ENCODE measurements at places on chromosomes 3 and 15. TPM values are rescaled to one million over a fixed set of nuclear protein-coding genes. Genes with fewer than 3 reads are reported as not detected.

- H3K27me3 ChIP-seq = no peaks in the 10 kb centered on the region
- peaks cover 3% of the 10 kb centered on the region for H3K4me1 ChIP-seq
- H3K36me3 ChIP-seq = no peaks in the 10 kb centered on the region
- H3K4me3 ChIP-seq = no peak overlapping the region
Observed at GRCh38 chr3:169308654-169309250, 354.8 kb downstream of the MECOM start.

Gene TUSC2
- 34.9 TPM for total RNA-seq

DNA sequence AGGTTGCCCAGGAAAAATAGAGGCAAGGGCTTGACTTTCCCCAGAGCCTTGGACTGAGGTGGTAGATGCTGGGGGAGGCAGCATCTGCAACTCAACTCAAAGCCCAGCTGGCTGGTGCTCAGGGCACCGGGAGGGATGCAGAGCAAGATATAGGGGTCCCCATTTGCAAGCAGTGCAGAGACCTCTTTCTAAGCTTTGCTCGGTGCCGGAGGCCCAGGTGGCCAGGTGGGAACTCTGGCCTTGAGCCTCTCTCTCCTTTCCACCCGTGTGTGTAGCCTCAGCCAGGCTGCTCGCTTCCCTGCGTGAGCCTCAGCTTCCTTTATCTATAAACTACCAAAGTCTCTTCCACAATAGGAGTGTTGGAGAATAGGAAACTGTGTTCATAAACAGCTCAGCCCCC is 36.5 kb downstream of the SLC6A6 start:
- H3K27me3 ChIP-seq = no peaks in the 10 kb centered on the region
- no peaks in the 10 kb centered on the region for H3K36me3 ChIP-seq
- no peak for DNase-seq
- peaks cover 75% of the 10 kb centered on the region for H3K4me1 ChIP-seq

DNA sequence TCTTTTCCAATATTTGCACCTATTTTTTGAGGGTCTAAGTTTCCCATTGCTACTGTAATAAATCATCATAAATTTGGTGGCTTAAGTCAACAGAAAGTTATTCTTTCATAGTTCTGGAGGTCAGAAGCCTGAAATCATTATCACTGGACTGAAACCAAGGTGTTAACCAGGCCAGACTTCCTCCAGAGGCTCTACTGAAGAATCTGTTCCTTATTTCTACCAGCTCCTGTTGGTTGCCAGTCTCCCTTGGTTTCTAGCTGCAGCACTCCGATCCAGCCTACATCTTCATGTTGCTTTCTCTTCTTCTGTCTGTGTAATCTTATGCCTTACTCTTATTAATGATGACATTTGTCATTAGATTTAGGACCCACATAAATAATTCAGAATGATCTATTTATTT is 22.0 kb upstream of the ARPP21 start:
- DNase-seq = no peak
- no peaks in the 10 kb centered on the region for H3K27me3 ChIP-seq
- no peaks in the 10 kb centered on the region for H3K36me3 ChIP-seq
- no peaks in the 10 kb centered on the region for H3K4me1 ChIP-seq

Gene CHRM5
- total RNA-seq = not detected

DNA sequence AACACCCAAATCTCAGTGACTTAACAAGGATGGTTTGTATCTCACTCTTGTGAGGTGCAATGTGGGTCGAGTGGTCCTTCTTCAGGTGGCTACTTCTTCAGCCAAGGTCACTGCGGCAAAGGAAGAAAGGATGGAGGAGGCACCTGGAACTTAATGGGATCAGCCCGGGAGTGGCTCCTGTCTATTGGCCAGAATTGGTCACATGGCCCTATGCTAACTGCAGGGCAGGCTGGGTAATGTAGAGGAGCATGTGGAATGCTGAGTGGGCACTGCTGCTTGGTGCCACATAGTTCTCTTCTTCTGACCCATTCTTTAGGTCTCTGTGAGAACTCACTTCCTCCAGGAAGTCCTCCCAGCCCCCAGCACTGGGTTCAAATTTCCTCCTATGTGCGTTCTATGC is 20.3 kb upstream of the FAM3D start:
- no peaks in the 10 kb centered on the region for H3K36me3 ChIP-seq
- no peak overlapping the region for H3K4me3 ChIP-seq
- DNase-seq = no peak
- H3K27ac ChIP-seq = no peak overlapping the region
- no peaks in the 10 kb centered on the region for H3K27me3 ChIP-seq

GRCh38 chr3:14156201-14156600 is 22.2 kb downstream of the XPC start:
- peaks cover 96% of the 10 kb centered on the region for H3K36me3 ChIP-seq
- no peaks in the 10 kb centered on the region for H3K27me3 ChIP-seq
- no peak overlapping the region for H3K27ac ChIP-seq
- H3K4me1 ChIP-seq = no peaks in the 10 kb centered on the region
- H3K4me3 ChIP-seq = no peak overlapping the region

DNA sequence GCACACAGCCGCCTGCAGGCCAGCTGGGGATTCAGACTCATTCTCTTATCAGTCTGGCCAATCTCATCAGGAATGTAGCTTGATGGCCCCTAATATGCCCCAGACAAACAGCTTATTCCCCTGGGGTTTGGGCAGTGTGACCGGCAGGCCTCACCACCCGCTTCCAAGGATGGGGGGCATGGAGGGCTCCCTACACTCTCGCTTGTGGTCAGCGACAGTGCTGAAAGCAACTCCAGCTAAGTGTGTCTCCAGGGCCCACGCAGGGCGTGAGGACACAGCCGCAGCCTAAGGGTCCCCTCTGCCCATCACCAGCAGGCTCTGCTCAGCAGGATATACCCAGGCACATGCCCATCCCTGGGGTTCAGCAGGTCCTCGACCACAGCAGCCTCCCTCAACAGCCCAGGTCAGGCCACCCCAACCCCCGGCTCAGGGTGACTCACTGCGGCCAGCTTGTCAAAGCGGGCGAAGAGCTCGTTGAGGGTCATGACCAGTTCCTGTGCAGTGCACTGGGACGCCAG is 116.7 kb downstream of the ADCY5 start:
- H3K27ac ChIP-seq = peak overlapping the region; percentile 87
- no peak for DNase-seq
- no peaks in the 10 kb centered on the region for H3K27me3 ChIP-seq
- H3K4me3 ChIP-seq = no peak overlapping the region

GRCh38 chr3:174986685-174987084 is 127.6 kb downstream of the NAALADL2 start:
- H3K27ac ChIP-seq = no peak overlapping the region
- H3K4me3 ChIP-seq = no peak overlapping the region
- no peaks in the 10 kb centered on the region for H3K27me3 ChIP-seq
- no peak for DNase-seq
- no peaks in the 10 kb centered on the region for H3K4me1 ChIP-seq

Gene CLSTN2
- total RNA-seq = 2.9 TPM

DNA sequence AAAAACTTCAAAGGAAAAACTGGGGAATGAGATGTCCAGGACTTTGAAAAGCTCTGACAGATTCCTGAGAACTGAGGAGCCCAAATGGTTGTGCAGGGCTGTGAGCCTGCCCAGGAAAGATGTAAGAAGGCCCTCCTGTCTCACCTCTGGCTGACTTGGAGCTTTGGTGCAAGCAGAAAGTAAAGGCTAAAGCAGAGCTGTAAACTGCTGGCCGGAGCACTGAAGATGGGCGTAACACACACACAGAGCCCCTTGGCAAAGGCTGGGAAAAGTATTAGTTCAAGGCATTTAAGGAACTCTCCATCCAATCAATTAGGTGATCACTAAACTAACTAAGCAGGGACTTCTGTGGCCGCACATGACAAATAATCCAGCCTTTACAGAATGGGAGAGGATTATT is 144.1 kb upstream of the HACD2 start:
- no peaks in the 10 kb centered on the region for H3K4me1 ChIP-seq
- H3K27me3 ChIP-seq = no peaks in the 10 kb centered on the region
- H3K36me3 ChIP-seq = no peaks in the 10 kb centered on the region
- no peak overlapping the region for H3K4me3 ChIP-seq
- DNase-seq = no peak

Gene MRPS22
- 71.8 TPM for total RNA-seq

DNA sequence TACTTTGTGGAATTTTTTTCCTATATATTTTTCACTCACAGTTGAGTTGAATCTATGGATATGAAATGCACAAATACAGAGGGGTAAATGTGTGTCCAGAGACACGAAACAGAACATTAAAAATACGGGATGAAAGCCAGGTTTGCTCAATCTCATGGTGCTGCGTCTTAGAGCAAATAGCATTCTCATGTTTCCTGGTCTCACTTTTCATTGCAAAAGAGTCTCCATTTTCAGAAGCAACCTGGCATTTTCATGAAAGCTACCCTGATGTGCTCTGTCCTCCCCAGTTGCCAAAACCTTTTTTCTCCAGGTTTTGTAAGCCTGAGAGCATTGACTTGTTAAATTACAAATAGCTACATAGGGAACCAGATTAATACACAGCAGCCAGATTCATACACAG is 49.5 kb upstream of the MBNL1 start:
- H3K4me3 ChIP-seq = no peak overlapping the region
- H3K4me1 ChIP-seq = peaks cover 13% of the 10 kb centered on the region
- no peak overlapping the region for H3K27ac ChIP-seq
- H3K27me3 ChIP-seq = no peaks in the 10 kb centered on the region
- no peaks in the 10 kb centered on the region for H3K36me3 ChIP-seq

Gene COL6A6
- 0.26 TPM for total RNA-seq

DNA sequence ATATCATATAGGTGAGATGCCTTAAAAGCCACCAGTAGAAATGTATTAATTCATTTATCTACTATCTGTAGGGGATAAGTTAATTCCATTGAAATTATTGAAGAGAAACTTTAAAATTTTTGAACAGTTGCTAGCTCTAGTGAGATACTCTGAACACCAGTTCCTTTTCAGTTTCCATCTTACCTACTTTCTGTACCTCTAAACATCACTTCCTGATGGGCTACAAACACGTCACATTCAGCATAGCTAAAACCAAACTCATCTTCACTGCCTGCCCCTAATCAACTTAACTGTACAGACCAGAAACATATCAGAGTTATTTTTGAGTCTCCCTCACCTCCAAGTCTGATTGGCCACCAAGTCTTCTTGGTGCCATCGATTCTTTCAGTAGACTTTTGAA is 88.9 kb downstream of the FEZF2 start:
- no peak overlapping the region for H3K27ac ChIP-seq

GRCh38 chr3:12944849-12945248 is 103.5 kb upstream of the RPL32 start:
- peak overlapping the region; percentile 77 for H3K27ac ChIP-seq
- peaks cover 100% of the 10 kb centered on the region for H3K4me1 ChIP-seq
- DNase-seq = no peak
- no peaks in the 10 kb centered on the region for H3K27me3 ChIP-seq

Gene PRSS50
- total RNA-seq = 0.32 TPM

GRCh38 chr3:145798007-145798406 is 363.0 kb downstream of the PLOD2 start:
- no peak overlapping the region for H3K27ac ChIP-seq
- no peaks in the 10 kb centered on the region for H3K36me3 ChIP-seq
- no peak for DNase-seq
- no peaks in the 10 kb centered on the region for H3K4me1 ChIP-seq

GRCh38 chr15:48928877-48929538 is 34.7 kb downstream of the SHC4 start:
- no peaks in the 10 kb centered on the region for H3K27me3 ChIP-seq
- H3K4me1 ChIP-seq = no peaks in the 10 kb centered on the region
- H3K4me3 ChIP-seq = no peak overlapping the region
- no peak overlapping the region for H3K27ac ChIP-seq
- no peak for DNase-seq
- no peaks in the 10 kb centered on the region for H3K36me3 ChIP-seq

DNA sequence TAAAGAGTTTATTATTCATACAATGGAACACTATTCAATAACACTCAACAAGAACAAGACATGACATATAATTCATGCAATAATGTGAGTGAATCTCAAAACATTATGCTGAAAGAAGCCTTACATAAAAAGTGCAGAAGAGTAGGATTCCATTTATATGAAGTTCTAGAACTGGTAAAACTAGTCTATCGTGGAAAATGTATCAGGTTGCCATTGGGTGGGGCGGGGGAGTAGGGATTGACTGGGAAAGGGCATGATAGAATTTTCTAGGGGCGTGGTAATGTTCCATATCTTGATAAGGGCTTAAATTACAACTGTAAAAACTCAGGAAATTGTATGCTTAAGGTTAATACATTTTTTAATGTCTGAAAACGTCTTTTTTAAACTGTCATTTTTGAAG is 247.9 kb downstream of the SATB1 start:
- no peaks in the 10 kb centered on the region for H3K36me3 ChIP-seq
- no peak overlapping the region for H3K27ac ChIP-seq
- no peak overlapping the region for H3K4me3 ChIP-seq
- no peak for DNase-seq

Gene GP9
- total RNA-seq = not detected

Gene ITGA11
- total RNA-seq = 12.1 TPM

- H3K4me1 ChIP-seq = peaks cover 31% of the 10 kb centered on the region
- no peaks in the 10 kb centered on the region for H3K36me3 ChIP-seq
- H3K27me3 ChIP-seq = no peaks in the 10 kb centered on the region
- H3K27ac ChIP-seq = peak overlapping the region; percentile 44
- H3K4me3 ChIP-seq = no peak overlapping the region
Observed at GRCh38 chr3:64916192-64916798, 228.5 kb upstream of the ADAMTS9 start.

Gene GPR149
- total RNA-seq = not detected

DNA sequence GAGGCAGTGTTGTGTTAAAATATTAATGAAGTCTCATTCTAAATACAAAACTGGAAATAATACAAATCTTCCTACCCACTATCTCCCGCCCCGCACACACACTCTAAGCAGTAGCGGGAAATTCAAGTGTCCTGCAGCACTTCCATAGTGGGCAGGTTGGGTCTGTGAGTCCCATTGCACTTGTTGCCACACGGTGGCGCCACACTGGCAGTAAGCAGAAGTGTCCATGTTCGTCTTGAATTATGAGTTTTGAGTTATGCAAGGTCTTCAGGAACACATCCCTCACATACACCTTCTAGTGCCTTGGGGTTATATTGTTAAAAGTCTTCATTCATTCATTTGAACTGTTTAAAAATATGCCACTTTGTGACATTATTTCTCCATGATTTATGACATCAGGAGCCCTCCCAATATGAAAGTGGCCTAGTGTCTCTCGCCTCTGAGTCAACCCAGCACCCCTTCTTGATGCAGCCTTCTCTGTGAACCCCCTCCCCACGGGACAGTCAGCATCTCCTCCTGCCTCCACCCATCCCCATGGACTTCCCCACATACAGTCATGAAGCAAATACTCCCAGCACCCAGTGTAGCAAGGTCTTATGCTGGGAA is 17.6 kb upstream of the CCDC174 start:
- DNase-seq = no peak
- H3K27me3 ChIP-seq = peaks cover 14% of the 10 kb centered on the region
- no peak overlapping the region for H3K27ac ChIP-seq
- no peaks in the 10 kb centered on the region for H3K4me1 ChIP-seq
- no peaks in the 10 kb centered on the region for H3K36me3 ChIP-seq

GRCh38 chr3:71247221-71247957 is 336.1 kb downstream of the FOXP1 start:
- H3K27ac ChIP-seq = peak overlapping the region; percentile 72
- H3K4me1 ChIP-seq = peaks cover 16% of the 10 kb centered on the region
- no peaks in the 10 kb centered on the region for H3K27me3 ChIP-seq
- H3K36me3 ChIP-seq = no peaks in the 10 kb centered on the region
- no peak overlapping the region for H3K4me3 ChIP-seq

DNA sequence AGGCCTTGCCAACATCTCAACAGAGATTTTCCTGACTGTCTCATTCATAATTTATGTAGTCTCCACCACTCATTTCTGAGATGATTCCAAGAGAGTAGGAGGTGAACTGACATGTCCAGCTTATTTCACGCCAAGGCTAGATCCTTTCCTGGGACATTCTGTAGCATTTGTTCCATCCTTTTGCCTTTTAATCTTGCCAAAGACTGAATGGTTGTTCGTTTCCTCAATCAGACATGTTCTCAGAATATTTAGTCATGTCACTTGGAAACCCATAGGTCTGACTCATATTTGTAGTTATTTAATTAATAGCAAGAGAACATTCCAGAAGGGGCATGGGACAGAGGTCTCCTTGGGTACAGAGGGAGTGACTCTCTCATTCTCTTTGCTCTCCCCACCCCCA is 80.9 kb downstream of the DHX36 start:
- H3K4me1 ChIP-seq = no peaks in the 10 kb centered on the region
- no peak overlapping the region for H3K4me3 ChIP-seq
- no peak overlapping the region for H3K27ac ChIP-seq

All from heart left ventricle (tissue), 16 donors.